ENCODE measurements at places on chromosomes 7 and 10. TPM values are rescaled to one million over a fixed set of nuclear protein-coding genes. Genes with fewer than 3 reads are reported as not detected.

- H3K27ac ChIP-seq: no peak overlapping the region
- no peaks in the 10 kb centered on the region for H3K4me1 ChIP-seq
- no peak overlapping the region for H3K4me3 ChIP-seq
- DNase-seq: no peak
- H3K36me3 ChIP-seq: no peaks in the 10 kb centered on the region
Observed at GRCh38 chr10:84895541-84895940, 567.2 kb downstream of the CCSER2 start.

- H3K27me3 ChIP-seq: no peaks in the 10 kb centered on the region
- peak; percentile 19 for DNase-seq
- no peaks in the 10 kb centered on the region for H3K4me1 ChIP-seq
- no peak overlapping the region for H3K27ac ChIP-seq
- H3K36me3 ChIP-seq: no peaks in the 10 kb centered on the region
- H3K4me3 ChIP-seq: no peak overlapping the region
Observed at GRCh38 chr10:34854147-34854601, 39.1 kb upstream of the PARD3 start.

GRCh38 chr10:7788639-7789286, 786 bp downstream of the ATP5F1C start:
- H3K36me3 ChIP-seq: peaks cover 16% of the 10 kb centered on the region
- H3K27me3 ChIP-seq: no peaks in the 10 kb centered on the region
- no peaks in the 10 kb centered on the region for H3K4me1 ChIP-seq
- DNase-seq: no peak
- H3K27ac ChIP-seq: peak overlapping the region; percentile 71

GRCh38 chr10:124554085-124554858, 92.6 kb downstream of the LHPP start:
- H3K4me1 ChIP-seq: no peaks in the 10 kb centered on the region
- no peak overlapping the region for H3K27ac ChIP-seq
- H3K27me3 ChIP-seq: no peaks in the 10 kb centered on the region
- peaks cover under 1% of the 10 kb centered on the region for H3K36me3 ChIP-seq
- no peak overlapping the region for H3K4me3 ChIP-seq

GRCh38 chr7:3128857-3129490, 85.3 kb upstream of the CARD11 start:
- no peaks in the 10 kb centered on the region for H3K36me3 ChIP-seq
- peaks cover 4% of the 10 kb centered on the region for H3K27me3 ChIP-seq
- DNase-seq: no peak

Gene PLPP4
- 3.1 TPM for polyA plus RNA-seq

Gene GLI3
- 5.4 TPM for polyA plus RNA-seq

Gene HTR7
- polyA plus RNA-seq: 2.2 TPM

Data from large intestine (tissue), 12 donors.